ENCODE measurements at places on chromosomes 2 and 18. TPM values are rescaled to one million over a fixed set of nuclear protein-coding genes. Genes with fewer than 3 reads are reported as not detected.

The ARHGAP28 gene
- 1.7 TPM for total RNA-seq

The UPP2 gene
- not detected for total RNA-seq

The CFC1 gene
- total RNA-seq, result not detected

The CRYGD gene
- not detected for total RNA-seq

The CXCR1 gene
- total RNA-seq, result 4.0 TPM

The ZNF513 gene
- 11.6 TPM for total RNA-seq

The ABCB11 gene
- not detected for total RNA-seq

The RFTN2 gene
- 7.4 TPM for total RNA-seq

The COL4A4 gene
- 3.6 TPM for total RNA-seq

The KIAA2012 gene
- total RNA-seq, result not detected

The CD8A gene
- total RNA-seq, result 0.83 TPM

The AQP4 gene
- total RNA-seq, result 0.42 TPM

The SERPINB13 gene
- total RNA-seq, result not detected

The TCF7L1 gene
- total RNA-seq, result 23.2 TPM

The AGXT gene
- total RNA-seq, result not detected

The NYAP2 gene
- total RNA-seq, result under 0.01 TPM

The IL1F10 gene
- not detected for total RNA-seq

The NAB1 gene
- 82.6 TPM for total RNA-seq

The UGT1A6 gene
- not detected for total RNA-seq

Data from esophagus muscularis mucosa (tissue), 4 donors.